Left ventricle myocardium superior (tissue), 1 donor: ENCODE measurements at places on chromosomes 6 and 20. TPM values are rescaled to one million over a fixed set of nuclear protein-coding genes. Genes with fewer than 3 reads are reported as not detected.

GRCh38 chr6:41201764-41202173 lies 820 bp upstream of the TREML2 start:
- DNase-seq, result no peak

GRCh38 chr6:42110683-42111082 lies 31.7 kb downstream of the C6orf132 start:
- no peak for DNase-seq

DNA sequence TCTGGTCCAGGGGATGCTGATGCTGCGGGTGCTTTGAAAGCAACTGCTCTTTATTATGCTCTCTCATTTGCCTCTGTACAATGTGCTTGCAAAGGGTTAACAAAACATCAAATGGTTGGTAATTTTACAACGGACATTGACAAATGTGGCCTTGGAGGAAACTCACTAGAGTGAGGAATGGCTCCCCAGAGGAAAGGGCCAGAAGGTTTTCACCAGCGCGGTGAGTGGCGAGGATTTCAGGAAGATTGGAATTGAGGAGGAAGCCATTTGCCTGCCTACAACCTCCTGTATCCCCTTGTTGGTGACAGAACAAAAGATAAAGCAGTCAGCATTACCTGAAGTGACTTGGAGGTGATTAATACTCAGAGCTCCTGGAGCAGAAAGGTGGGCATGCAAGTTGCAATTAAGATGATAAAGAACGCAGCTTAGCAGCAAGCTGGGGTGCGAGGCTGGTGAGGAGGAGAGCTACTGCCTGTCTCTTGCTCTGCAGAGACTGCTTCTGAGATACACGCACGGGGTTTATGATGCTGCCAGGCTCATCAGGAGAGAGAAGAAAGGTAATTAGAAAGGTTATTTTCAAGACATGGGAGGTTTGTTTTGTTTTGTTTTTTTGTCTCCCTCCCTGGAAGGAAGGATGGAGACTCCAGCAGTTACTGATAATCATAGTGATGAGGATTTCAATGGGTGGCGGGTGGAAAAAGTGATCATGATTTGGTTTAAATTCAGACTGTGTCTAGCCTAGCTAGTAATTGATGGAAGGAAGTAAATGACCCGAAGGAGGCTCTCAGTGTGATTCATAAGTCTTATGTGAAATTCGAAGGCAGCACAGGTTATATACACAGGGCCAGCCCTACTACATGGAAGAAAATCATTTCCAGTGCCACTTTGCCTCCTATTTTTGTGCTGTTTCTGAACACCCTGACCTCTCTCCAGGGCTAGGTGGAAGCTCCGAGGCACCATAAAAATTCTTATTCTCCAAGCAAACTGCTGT lies 141.6 kb upstream of the DTNBP1 start:
- no peak for DNase-seq

DNA sequence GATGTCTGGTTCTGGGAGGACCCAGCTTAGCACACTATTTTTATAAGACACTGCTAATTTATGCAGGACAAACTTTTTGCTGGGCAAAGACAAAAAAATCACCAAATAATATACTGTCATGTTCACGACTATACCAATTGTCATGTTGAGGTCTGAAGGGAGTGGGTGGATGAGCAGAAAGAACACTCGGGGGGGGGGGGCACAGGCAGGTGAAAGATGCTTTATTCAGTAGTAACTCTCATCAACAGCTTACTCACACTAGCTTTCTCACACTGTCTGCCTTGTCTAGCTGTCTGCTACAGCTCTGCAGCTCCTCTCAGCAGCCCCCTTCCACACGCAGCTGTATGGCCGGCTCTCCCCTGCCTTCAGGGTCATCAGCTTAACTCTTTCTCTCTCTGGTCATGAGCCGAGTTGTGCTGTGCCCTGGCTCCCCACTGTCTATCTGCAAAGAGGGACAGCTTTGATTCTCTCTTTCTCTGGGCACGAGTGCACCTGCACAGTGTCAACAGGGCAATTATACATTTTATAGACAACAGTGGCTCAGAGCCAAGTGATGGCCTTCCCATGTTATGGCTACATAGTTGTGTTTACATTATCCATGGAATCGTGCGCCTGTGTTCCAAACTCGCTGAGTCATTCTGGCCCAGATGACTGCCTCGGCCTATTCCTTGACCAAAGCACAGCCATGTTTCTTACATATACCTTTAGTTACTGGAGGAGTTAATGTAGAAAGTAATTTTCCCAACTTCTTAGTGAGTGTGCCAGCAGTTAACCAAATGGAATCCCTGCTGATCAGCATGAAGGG lies 187.7 kb upstream of the PRSS16 start:
- no peak for DNase-seq

- DNase-seq, result no peak
Observed at GRCh38 chr6:158737710-158738615, 81.2 kb downstream of the EZR start.

DNA sequence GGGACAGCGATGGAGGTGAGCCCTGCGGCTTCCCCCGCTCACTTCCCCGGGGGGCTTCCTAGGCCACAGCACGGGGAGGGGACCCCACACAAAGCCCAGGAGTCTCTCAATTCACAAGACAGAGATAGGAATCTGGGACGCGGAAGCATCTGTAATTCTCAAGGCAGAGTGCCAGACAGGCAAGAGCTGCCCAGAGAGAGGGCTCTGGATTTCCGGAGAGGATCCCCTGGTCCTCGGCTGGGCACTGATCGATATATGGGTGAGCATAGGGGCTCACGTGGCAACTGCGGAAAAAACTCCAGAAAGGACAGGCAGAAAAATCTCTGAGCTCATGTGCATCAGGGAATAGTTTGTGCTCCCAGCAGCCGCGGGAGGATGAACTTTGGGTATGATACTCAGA lies 296.2 kb downstream of the NRN1 start:
- no peak for DNase-seq

- no peak for DNase-seq
Observed at GRCh38 chr6:88458662-88459061, 292.5 kb upstream of the CNR1 start.

DNA sequence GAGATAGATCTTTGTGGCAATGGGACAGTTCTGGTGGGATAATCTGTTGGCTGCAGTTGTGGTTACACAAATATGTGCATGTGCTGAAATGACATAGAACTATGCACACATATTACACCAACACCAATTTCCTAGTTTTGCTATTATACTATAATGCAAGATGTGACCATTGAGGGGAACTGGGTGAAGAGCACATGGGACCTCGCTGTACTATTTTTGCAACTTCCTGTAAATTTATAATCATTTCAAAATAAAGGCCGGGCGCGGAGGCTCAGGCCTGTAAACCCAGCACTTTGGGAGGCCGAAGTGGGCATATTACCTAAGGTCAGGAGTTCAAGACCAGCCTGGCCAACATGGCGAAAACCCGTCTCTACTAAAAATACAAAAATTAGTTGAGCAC lies 8.7 kb downstream of the ARMC12 start:
- no peak for DNase-seq

- DNase-seq, result no peak
Observed at GRCh38 chr6:136757150-136757549, 35.1 kb downstream of the MAP3K5 start.

The DSP gene
- 314 TPM for total RNA-seq

The DOK5 gene
- 1.8 TPM for total RNA-seq

The NKX2-4 gene
- not detected for total RNA-seq
